ENCODE measurements at places on chromosomes 12 and 14.

DNA sequence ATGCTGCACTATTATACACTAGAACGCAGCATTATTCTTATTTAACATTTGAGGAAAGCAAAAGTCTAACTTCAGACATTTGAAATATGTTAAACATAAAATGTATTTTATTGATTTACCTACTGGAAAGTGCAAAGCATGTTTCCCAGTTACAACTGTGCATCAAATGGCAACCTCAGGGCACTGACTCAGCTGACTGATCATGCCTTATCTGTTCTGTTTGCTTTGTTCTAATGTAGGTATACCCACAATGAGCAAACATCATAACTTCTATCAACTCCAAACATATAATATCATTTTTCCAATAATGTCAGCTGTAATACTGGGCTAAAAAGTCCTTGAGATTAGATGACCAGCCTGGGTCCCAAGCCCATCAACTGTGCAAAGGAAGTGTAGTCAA is 431.0 kb downstream of the FOXG1 start:
- DNase-seq, result no peak

DNA sequence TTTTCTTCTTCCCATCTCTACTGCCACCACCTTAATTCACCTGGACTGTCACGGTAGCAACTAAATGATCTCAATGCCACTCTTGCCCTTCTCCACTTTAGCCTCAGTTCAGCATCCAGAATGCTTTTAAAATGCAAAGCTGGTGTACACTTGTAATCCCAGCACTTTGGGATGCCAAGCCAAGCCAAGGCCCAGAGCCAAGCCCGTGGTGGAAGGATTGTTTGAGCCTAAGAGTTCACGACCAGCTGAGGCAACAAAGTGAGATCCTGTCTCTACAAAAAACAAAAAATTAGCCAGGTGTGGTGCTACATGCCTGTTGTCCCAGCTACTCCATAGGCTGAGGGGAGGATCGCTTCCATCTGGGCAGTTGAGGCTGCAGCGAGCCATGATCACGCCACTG is 5.9 kb downstream of the CIPC start:
- DNase-seq, result peak; percentile 16

DNA sequence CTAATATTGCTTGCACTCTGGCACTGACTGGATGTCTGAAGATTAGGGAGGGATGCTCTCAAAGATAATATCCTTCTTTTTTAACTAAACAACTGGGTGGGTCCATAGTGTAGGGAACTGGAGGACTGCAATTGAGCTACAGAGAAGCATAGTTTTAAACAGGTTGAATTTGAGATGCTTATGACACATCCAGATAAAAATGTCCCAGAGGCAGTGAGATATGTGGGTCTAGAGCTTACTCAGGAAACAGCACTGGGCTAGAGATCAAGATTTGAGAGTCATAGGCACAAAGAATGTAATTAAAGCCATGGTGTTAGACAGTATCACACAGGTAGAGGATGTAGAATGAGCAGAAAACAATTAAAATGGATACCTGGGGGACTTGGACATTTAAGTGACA is 198.4 kb downstream of the NELL2 start:
- DNase-seq, result no peak

GRCh38 chr14:69154779-69155178 is 1.9 kb upstream of the DCAF5 start:
- peak; percentile 13 for DNase-seq

DNA sequence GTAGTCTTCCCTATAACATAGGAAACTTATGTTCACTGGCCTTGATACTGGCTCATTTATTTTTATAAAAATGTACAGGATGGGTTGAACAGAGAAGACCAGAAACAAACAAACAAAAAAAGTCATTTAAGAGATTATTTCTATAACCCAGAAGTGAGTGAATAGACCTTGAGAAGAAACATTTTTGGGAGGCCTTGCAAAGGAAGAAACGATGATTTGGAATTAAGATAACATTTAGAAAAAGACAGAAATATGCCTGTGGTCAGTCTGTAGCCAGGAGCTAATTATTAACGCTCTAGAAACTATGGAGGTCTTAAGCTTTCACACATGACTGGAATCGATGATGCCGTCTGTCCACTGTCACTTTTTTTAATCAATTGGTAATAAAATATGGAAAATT is 264.0 kb downstream of the EGLN3 start:
- DNase-seq, result no peak

GRCh38 chr12:1702713-1703112 is 11.8 kb downstream of the ADIPOR2 start:
- DNase-seq, result no peak

DNA sequence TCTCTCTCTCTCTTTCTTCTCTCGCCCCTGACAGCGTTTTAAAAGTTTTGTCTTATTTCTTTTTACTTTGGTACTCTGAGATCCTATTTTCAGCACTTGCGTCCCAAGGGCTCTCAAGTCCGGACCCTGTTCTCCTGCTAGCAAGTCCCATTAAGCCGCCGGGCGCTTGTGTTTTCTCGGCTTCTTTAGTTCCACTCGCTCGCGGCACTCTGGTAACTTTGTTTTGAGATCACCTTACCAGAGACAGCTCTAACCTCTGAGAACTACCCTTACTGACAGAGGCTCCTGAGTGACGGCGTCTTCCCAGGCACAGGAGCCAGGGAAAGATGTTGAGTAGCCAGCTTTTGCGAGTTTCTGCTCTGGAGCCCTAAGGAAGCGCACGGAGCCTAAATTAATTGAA is 2.7 kb upstream of the MYF5 start:
- DNase-seq, result no peak
